ENCODE measurements at places on chromosomes 2 and 18. TPM values are rescaled to one million over a fixed set of nuclear protein-coding genes. Genes with fewer than 3 reads are reported as not detected.

Gene FAM124B
- not detected for total RNA-seq

Gene EML6
- total RNA-seq: 2.6 TPM

Gene CTAGE1
- not detected for total RNA-seq

GRCh38 chr18:61820882-61821281 is 71.9 kb downstream of the RNF152 start:
- H3K36me3 ChIP-seq: peaks cover 16% of the 10 kb centered on the region
- DNase-seq: no peak
- H3K27ac ChIP-seq: no peak overlapping the region
- peaks cover 19% of the 10 kb centered on the region for H3K4me1 ChIP-seq

GRCh38 chr18:54774981-54775665 is 53.2 kb upstream of the RAB27B start:
- H3K27me3 ChIP-seq: no peaks in the 10 kb centered on the region
- no peak overlapping the region for H3K4me3 ChIP-seq
- H3K4me1 ChIP-seq: peaks cover 38% of the 10 kb centered on the region

GRCh38 chr18:55857956-55858355 is 270.0 kb upstream of the TCF4 start:
- no peak overlapping the region for H3K4me3 ChIP-seq
- peaks cover 10% of the 10 kb centered on the region for H3K27me3 ChIP-seq
- H3K4me1 ChIP-seq: peaks cover 2% of the 10 kb centered on the region

DNA sequence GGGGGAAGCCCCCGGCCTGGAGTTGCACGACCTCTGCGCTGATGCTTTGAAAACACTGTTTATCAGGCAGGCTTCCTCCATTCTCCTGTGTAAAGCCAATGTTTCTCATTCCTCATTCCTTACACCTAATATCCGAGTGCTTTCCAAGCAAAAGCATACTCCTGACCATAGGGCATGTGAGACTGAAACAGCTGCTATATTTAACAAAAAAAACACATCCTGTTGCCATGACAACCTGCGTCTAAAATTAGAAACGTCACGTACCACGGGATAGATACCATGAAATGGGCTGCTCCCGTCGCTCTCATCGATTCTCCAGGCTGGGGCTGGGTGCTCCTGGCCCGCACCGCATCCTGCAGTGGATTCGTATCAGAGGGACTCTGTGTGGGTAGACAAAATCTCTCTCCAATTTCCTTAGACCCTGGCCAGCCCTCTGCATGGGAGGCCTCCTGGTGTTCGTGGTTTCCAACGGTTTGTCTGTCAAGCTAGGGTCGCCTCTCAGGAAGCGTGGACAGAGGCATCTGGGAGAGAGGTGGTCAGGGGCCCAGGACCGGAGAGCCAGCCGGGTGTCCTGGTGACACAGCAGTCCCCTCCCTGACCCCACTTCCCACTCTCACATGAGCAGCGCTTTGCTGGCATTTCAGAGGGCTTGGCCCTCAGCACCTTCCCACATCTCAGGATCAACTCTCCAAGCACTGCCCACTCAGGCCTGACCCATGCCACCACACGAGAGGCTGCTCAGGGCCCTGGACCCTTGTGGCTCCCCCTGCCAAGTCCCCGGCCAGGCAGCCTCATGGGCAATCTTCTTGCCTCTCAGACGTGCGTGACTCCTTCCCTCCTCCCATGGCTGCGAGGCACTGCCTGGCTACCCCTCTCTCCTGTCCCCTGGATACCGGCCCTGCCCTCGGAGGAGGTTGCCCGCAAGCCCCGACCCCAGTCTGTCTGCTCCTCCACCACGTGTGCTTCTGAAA is 268.1 kb downstream of the NDUFA10 start:
- no peak for DNase-seq
- H3K27me3 ChIP-seq: peaks cover 15% of the 10 kb centered on the region
- H3K27ac ChIP-seq: no peak overlapping the region

Data from progenitor cell of endocrine pancreas (in vitro differentiated cells).